ENCODE measurements at places on chromosomes 6 and 20.

- DNase-seq = peak; percentile 93
These were observed 6.3 kb upstream of the DHX16 start for GRCh38 chr6:30678964-30679726.

GRCh38 chr20:57484772-57485171 lies 40.2 kb downstream of the CTCFL start:
- DNase-seq = no peak

- DNase-seq = peak; percentile 8
These were observed 6.8 kb downstream of the ADISSP start for GRCh38 chr20:3760655-3761348.

DNA sequence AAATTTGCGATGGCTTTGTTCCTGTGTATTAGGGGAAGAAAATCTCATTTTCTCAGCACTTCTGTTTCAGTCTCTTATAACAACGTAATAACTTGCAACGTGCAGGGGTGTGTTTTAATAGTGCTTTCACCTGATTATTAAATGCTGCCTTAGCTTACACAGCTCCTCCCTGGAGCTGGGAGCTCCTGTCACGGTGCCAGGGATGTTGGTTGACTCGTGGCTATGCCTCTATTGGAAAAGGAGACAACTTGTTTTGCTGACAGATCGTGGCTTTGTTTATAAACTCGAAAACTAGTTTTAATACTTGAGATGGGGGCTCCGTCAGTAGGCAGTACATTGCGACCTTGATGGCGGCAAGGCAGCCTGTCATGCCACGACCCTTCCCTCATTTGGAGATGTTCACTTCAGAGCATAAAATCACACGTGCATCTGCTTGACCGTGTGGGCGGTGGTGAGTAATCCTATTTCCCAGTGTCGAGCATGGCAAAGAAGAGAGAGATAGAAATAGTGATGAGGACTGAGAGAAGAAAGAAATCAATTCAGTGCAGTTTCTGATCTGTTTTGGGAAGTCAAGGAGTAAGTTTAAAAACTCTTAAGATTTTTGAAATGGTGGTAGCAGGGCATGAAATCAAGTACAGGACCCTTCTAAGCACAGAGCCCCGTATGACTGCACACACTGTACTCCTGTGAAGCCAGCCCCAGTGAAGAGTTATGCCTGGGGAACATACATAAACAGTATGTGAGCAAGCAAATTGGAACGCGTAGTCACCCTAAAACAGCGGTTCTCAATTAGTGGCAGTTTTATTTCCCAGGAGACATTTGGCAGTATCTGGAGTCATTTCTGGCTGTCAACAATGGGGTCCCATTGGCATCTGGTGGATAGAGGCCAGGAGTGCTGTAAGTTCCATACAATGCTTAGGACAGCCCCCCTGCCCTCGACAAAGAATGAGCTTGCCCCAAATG lies 147.2 kb downstream of the DOK5 start:
- peak; percentile 34 for DNase-seq

GRCh38 chr6:150119173-150119572 lies 23.7 kb upstream of the PPP1R14C start:
- DNase-seq = peak; percentile 39

GRCh38 chr6:159110013-159110412 lies 59.2 kb upstream of the FNDC1 start:
- peak; percentile 67 for DNase-seq

DNA sequence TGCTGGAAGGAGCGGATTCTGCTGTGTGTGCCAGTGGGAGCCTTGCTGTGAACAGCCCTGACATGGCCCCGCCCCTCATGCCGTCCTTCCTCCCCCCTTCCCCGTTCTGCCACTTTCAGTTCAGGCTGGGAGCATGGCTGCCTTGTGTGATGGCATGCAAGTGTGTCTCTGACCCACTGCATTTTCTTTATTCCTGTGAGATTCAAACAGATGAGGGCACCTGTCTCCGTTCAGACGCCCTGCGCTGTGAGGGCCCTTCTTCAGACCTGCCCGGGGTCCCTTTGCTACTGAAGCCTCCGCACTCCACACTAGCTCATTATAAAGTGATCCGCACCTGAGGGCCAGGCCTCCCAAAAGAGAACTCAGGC lies 88.3 kb downstream of the TAF4 start:
- no peak for DNase-seq

DNA sequence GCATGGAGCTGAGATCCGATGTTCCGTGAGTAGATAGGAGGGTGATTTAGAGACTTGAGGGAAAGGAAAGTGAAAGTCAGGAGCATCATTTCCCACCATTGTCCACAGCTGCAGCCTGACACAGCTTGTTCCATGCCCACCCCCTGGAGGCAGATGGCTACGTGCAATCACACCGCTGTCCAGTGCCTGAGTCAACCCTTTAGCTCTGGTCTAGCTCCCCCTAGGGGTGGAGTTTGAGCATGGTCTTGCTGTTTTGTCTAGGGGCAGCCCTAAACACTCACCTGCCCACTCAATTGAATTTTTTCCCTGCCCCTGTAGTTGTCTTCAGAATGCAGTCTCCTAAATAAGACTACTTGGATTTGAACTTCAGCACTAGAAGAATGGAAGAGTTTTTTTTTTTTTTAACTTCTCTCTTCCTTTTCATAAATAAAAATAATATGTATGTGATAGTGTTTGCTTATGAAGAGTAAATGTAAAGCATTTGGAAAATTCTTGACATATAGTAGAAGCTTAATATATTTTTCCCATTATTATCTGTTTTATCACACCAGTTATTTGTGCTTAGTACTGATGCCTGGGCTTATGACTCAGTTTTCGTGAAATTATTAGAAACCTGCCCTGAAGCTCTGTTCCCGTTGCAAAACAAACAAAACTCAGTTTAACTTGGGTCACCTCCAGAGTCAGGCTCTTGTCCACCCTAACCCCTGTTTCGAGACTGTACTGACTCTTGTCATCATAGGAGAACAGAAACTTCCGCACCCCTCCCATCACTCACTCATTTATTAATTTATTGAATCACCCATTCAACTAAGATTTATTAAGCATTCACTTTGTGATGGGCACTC lies 814.8 kb downstream of the MAFB start:
- DNase-seq = peak; percentile 84

GRCh38 chr6:145866456-145867396 lies 52.1 kb upstream of the FBXO30 start:
- no peak for DNase-seq

- no peak for DNase-seq
These were observed 142.3 kb downstream of the TBXT start for GRCh38 chr6:166025149-166025898.

- no peak for DNase-seq
These were observed 75.0 kb downstream of the TSHZ2 start for GRCh38 chr20:53047203-53047602.

GRCh38 chr6:35194390-35194789 lies 19.4 kb upstream of the SCUBE3 start:
- no peak for DNase-seq

DNA sequence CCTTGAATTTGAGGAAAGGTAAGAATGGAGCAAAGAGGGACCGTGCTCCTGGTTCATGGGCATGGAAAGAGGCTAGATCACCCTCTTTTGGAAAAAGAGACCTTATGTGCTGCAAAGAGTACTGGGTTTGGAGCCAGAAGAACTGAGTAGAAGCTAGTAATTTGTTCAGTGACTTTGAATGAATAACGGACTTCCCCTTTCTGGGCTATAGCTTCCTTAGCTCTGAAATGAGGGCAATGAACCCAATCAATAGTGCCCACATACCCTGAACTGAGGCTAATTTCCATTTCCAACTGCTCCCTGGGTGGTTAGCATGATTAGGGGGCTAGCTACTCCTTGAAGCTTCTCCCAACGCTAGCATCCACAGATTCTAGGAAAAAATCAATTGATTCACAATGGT lies 121.4 kb downstream of the UNC5CL start:
- no peak for DNase-seq

- DNase-seq = no peak
These were observed 278.6 kb downstream of the COL12A1 start for GRCh38 chr6:74927299-74927698.

GRCh38 chr6:154901876-154902552 lies 93.1 kb upstream of the TIAM2 start:
- DNase-seq = no peak

DNA sequence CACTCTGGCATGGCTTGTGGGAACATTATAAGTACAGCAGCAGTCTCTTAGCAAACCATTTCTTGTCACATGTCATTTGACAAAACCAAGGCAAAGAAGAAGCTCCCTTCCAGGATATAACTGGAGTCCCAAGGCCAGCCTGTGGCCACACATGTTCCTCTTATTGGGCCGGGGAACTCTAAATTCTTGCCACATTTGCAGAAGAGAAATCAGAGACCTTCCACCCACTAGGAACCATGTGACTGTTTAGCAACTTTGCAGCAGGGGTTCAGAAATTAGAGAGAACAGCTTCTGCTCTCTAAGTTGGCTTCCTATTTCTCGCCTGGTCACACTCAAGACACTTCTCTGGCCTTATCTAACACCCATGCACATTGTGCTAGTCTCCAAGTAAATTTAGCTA lies 20.4 kb upstream of the MEP1A start:
- no peak for DNase-seq

DNA sequence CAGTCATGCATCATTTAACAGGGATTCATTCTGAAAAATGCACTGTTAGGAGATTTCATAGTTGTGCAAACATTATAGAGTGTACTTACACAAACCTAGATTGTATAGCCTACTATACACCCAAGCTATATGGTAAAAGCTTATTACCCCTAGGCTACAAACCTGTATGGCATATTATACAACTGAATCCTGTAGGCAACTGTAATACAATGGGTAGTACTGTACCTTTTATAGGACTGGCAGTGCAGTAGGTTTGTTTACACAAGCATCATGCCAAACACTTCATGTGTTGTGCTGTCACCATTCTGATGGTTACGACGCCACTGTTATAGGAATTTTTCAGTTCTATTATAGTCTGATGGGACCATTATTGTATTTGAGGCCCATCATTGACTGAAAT lies 39.3 kb upstream of the KHDC1 start:
- DNase-seq = no peak

- DNase-seq = no peak
These were observed 65.7 kb downstream of the PRSS35 start for GRCh38 chr6:83578057-83578456.

DNA sequence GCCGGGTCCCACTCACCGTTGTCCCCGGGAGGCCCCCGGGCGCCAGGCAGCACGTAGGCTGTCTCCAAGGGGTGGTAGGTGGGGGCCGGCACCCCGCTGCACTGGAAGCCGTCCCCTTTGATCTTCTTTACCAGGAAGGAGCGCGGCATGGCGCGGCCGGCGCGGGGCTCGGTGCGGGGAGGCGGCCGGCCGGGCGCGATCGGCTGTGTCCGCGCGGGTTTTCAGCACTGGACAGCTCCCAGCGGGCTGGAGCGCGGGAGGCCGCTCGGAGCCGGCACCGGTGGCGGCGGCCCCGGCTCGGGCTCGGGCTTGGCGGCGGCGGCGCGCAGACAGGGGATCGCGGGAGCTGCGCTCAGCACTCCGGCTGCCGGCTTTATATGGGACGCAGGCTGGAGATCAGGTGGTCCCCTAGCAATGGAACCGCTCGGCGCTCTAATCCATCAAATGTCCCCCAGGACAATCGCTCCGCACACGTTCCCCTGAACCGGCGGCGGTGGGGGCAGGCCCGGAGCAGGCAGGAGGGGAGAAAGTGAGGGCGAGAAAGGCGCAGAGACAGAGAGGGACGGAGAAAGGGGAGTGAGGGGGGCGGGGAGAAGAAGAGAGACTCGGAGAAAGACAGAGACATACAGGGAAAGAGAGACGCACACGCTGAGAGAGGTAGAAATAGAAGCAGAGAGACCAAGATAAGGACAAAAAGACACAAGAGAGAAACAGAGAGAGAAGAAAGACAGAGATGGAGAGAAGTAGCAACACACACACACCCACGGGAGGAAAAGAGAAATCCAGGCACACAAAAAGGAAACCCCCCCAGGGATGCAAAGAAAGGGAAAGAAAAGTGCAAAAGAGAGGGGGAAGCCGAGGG lies at the start of gene SCRT2:
TSS of gene SCRT2 (minus strand) at position 350 of the 862 bp plus-strand sequence. CDS start at position 149, 201 bp downstream.
- DNase-seq = peak; percentile 94

- no peak for DNase-seq
These were observed 47.2 kb downstream of the GABRR2 start for GRCh38 chr6:89267918-89268317.

DNA sequence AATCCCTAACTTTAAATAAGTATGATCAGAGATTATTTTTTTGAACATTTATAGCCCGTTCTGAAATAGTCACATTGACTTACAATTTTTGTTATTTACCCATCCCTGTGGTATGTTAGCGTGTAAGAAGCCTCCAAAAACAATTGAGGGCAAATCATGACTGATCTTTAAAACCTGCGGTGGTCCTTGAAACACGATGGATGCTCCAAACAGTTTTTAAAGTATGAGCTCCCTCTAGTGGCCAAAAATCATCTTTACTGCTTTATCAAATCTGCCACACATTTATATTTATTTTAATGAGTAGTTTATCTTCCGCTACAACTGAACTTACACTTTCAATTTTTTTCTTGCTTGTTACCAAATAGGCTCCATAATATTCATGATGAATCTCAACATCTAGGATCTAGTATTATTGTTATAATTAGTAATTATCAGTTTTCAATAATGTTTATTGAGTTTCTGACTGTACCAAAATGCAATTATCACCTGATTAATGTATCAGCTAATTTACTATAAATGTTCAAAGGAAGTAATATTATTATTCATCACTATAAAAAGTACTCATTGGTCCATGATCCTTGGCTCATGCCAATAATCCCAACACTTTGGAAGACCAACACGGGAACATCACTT lies 52.2 kb downstream of the MARCKS start:
- peak; percentile 95 for DNase-seq

GRCh38 chr20:49583669-49584417 lies 15.9 kb upstream of the PTGIS start:
- DNase-seq = peak; percentile 46

DNA sequence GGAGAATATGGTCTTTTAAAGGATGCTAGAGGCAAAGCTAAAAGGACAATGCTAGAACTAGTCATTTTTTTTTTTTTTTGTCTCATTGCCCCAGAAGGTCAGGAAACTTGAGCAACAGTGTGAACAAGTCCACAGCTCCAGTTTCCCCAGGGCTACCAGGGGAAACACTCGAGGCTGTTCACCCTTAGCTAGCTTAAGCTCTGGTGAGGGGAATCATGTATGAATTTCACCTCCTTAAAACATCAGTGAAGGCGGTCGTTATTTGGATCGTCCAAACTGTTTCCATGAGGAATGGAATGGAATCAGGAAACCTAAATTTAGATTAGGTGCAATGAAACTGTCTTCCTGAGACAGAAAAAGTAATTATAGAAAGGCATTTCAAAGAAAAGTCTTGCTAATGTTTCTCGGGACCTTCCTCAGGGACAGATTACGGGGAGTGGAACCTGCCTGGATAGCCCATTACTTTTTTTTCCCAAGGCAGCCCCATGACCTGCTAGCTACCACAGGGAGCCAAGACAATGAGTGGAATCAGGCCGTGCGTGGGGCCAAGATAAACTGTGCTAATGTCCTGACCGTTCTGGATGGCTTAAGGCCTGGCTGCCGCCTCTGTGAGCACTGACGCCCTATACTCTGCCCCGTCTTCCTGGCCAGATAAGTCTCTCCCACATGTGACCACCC lies 164.8 kb upstream of the SGK1 start:
- no peak for DNase-seq

DNA sequence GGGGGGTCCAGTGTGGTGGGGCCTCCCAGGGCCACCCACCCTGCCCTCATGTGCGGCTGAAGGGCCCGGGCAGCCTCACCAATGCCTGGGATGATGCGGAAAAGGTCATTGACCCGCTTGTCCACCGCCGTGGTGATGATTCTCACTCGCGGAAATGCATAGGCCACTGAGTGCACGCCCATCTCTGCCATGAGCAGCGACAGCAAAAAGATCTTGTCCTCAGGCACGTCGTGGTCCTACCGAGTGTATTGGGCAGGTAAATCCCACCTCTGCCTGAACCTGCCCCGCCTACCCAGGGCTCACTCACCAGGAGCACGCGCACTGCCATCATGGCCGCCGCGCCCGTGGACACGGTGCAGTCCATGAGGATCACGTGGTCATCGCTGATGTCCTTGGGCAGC lies 16.1 kb downstream of the UCKL1 start:
- no peak for DNase-seq

All from eye (tissue), 1 donor.